ENCODE measurements at places on chromosomes 2 and 18.

DNA sequence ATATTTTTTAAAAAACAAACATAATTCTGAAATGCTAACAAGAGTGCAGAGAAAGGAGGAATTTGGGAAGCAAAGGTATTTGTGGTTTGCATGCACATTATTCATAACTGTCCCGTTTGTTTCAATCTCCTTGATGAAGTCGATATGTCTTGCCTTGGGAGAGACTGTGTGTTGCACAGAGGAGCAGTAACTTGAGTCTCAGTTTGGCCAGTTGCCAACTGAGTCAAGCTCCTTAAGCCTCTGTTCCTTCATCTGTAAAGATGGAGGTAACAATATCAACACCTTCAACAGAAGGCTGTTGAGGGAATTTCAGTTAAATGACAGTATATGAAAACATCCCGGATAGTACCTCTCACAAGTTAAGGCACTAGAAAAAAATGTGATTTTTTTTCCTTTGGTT lies 226.2 kb downstream of the ASXL3 start:
- DNase-seq = peak; percentile 56

DNA sequence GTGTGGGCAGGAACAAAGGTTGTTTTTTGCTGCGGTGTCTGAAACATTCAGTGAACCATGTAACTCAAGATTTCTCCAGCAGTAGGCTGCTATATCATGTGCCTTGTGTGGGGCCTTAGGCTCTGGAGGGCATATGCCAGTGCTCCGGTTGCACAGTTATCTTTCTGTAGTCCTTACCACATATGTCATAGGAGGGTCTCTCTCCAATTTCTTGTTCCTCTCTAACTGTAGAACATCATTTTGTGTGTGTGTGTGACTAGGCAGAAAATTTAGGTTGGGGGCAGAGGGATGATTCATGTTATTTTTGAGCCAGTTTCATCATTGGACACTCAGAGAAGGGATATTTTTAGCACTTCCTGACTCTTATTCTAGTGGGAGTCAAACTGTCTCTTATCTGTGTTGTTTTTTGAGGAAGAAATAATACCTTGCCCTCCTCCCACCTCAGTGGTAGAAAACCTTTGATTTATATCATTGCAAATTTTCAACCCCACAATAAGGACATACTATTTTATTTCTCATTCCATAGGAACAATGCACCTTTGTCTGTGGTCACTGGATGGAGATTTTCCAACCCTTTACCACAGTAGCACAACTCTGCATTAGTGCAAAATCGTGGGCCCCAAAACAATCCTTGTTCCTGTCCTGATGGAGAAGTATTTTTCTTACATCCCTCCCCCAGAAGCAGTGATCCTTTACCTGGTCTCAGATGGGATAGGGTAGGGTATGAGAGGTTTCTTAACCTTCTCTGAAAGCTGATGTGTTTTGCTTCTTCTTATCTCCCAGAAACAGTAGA lies 113.9 kb downstream of the CCDC74A start:
- DNase-seq = peak; percentile 19

GRCh38 chr2:62443471-62443870 lies 62.5 kb downstream of the TMEM17 start:
- no peak for DNase-seq

DNA sequence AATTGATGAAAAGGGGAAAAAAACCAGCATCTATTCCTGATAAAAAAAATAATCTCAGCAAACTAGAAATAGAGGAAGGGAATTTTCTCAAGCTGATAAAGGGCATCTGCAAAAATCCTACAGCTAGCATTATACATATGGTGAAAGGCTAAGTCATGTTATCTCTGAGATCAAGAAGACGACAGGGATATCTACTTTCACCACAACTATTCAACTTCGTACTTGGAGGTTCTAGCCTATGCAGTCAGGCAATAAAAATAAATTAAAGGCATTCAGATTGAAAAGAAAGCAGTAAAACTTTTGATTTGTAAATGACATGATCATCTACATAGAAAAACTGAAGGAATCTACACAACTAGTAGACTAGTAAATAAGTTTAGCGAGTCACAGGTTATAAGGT lies 58.2 kb downstream of the CAB39 start:
- DNase-seq = no peak

GRCh38 chr2:207792244-207792785 lies 22.6 kb upstream of the FZD5 start:
- peak; percentile 26 for DNase-seq

- no peak for DNase-seq
These were observed 113.6 kb upstream of the TTC39C start for GRCh38 chr18:23900994-23901393.

- no peak for DNase-seq
These were observed 63.3 kb downstream of the RAB31 start for GRCh38 chr18:9771261-9771976.

DNA sequence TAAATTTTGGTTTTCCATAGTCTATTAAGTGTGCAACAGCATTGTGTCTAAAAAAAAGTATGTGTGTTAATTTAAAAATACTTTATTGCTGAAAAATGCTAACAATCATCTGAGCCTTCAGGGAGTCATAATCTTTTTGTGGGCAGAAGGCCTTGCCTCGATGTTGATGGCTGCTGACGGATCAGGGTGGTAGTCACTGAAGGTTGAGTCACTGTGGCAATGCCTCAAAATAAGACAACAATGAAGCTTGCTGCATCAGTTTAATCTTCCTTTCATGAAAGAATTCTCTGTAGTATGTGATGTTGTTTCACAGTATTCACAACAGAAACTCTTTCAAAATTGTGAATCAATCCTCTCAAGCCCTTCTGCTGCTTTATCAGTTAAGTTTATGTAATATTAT lies 31.3 kb downstream of the HDHD2 start:
- DNase-seq = no peak

DNA sequence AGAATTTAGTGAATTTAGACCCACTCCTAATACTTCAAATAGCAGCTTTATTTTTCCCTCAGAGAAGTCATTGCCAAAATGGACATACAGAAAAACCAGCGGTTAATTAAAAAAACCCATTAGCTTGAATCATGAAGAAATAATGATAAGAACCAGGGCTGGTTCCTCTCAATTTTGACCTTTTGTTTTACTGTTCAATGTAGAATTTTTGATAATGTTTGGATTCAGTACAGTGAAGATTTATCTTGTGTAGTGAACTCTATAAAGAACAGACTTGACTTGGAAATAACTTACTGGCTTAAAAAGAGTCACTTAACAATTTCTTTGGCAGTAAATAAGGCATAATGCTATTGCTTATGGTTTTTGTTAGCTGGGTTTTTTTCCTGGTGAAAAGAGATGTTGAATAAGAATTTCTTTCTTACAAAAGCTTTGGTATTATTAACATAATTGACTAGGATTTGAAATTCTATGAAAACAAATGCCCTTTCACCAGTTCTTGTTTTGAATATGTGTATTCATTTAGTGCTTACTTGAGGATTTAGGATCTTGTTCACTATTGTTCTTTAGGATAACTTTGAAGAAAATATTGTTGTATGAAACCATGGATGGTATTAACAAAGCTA lies 73.4 kb upstream of the ITPRID2 start:
- no peak for DNase-seq

GRCh38 chr2:236696834-236697233 lies 127.2 kb downstream of the ACKR3 start:
- DNase-seq = no peak

DNA sequence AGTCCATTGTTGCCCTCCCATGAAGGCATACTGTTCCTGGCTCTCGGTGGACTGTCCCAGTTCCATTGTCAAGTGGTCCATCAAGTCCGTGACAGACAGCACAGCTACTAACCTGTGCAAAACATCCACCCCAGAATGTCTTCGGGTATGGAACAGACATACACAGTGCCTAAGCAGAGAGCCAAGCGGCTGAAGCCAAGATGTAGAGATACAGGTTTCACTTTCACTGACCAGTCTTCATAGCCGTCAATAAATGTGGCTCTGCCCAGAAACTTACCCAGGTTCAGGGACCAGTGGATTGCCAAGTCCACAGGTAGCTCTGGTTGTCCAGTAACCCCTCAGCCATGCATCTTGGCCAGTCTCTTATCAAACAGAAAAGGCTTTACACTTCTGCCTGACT lies 10.7 kb upstream of the PAPOLG start:
- DNase-seq = no peak

DNA sequence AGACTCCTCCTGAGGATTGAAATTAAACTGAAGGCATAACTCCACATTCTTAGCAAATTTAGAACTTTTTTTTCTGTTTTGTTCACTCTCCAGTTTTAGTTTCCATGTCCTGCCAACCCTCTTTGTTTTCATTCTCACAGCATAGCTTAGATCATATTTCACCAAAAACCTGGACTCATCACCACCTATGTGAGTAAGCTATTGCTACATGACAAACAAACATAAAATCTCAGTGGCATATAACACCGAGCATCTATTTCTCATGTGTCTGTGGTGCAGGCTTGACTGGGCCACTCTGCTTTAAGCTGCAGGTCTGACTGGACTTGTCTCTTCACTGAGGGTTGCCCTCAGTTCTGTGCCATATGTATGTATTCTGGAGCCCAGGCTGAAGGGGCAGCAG lies 385.2 kb downstream of the ARHGAP15 start:
- no peak for DNase-seq

DNA sequence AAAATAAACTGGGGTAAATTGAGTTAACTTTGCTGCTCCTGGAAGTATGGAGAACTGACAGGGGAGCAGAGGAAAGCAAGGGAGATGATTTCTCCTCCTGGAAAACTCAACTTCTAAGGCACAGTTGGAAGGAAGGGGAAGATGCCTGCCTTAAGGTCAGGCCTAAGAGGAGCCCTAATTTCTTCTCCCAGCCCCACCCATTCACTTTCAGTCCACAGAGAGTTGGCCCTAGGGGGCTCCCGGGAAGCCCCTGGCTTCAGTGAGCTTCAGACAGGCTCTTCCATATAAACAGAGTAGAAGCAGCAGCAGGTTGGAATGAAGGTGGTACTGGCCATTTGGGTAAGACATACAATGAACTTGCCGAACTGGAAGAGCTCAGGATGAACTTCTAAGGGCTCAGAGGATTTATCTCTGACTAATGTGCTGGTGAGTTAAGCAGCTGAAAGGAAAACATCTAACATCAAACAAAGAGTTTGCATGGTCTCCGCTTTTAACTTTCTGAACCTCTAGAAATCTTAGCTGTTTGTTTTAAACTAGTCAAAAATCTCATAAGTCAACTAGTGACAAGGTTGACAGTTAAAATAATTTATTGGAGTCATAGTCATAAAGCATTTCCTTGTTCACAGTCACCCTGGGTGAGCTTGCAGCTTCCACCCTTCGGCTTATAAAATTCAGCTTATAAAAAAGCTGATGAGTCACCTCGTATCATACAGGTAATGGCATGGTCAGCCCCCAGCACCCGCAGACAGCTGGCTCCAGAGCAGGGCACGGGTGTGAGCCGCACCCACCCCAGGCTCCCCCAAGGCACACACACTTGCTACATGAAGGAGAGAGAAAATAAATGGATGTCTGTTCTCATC lies 9.8 kb downstream of the MALL start:
- no peak for DNase-seq

DNA sequence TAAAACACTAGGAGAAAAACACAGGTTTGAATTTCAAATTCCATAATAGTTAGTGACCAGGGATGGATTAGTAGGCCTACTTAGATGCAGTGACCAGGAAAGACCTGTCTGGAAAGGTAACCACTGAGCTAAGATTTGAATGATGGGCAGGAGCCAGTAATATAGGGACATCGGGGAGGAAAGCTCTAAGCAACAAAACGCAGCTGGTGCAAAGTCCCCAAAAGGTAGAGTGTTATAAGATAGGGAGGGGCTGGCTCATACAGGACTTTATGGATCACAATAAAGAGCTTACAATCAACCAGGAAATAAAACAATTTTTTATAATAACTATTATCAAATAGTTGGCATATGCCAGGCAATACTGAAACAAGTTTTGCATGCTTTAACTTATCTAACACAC lies 849.4 kb downstream of the LRRTM4 start:
- DNase-seq = no peak

DNA sequence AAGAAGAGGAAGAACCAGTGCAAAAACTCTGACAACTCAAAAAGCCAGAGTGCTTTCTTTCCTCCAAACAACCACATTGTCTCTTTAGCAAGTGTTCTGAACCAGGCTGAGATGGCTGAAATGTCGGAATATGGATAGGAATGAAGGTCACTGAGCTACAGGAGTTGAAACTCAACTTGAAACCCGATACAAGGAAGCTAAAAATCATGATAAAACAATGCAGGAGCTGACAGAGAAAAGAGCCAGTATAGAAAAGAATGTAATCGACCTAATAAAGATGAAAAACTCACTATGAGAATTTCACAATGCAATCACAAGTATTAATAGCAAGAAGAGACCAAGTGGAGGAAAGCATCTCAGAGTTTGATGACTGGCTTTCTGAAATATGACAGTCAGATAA lies 15.0 kb upstream of the EIF2AK3 start:
- no peak for DNase-seq

DNA sequence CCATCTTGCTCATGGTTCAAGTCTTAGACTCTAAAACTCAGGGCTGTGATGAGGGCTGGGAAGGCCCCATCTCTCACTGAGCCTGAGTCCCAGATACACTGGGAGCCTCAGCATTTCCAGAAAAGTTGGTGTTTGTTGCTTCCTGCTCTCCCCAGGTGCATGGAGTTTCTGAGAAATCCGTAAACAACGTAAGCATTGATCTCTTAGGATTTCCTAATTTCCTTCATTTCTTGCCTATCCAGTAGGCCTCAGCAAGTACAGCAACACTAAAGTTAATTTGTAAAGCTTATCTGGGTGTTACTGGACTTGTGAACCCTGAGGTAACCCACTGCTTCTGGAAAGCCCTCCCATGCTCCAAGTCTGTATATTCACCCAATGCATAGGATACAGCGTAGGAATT lies 199.4 kb upstream of the SIX3 start:
- DNase-seq = no peak

DNA sequence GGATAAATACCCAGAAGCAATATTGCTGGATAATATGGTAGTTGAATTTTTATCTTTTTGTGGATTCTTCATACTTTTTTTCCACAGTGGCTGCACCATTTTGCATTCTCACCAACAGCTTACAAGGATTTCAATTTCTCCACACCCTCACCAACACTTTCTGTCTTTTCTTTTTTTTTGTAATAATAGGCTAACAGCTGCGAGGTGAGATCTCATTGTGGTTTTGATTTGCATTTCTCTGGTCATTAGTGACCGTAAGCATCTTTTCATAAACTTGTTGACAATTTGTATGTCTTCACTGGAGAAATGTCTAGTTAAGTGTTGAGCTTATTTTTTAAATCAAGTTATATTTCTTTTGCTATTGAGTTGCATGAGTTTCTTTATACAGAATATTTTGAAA lies 17.6 kb upstream of the SLC9A2 start:
- no peak for DNase-seq

DNA sequence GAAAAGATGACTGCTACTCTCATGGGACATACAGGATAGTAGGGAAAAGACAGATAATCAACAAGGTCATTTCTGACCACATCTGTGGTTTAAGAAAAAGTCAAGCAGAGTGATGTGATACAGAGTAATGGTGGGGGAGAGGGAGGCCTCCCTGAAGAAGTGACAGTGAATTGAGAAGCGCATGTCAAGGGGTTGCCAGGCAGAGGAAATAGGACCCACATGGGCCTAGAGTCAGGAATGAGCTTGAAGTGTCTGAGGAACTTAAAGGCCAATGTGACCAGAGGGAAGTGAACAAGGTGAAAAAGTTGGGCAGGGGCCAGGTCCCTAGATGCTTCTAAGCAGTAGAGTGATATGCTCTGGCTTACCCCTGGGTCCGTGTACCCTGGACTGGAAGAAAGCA lies 113.5 kb upstream of the PPP1CB start:
- no peak for DNase-seq

GRCh38 chr2:69765096-69765380 lies 23.1 kb downstream of the ANXA4 start:
- DNase-seq = no peak

- no peak for DNase-seq
These were observed 49.0 kb upstream of the RAB6C start for GRCh38 chr2:129930451-129930850.
